ENCODE measurements at places on chromosomes 2 and 18. TPM values are rescaled to one million over a fixed set of nuclear protein-coding genes. Genes with fewer than 3 reads are reported as not detected.
A peak's percentile ranks its signal among the peaks of the same experiment; 100 is the strongest.

Gene TMEM247
- not detected for total RNA-seq

Gene IL1R1
- 6.7 TPM for total RNA-seq

Gene LIMS3
- 2.1 TPM for total RNA-seq

Gene REEP1
- 0.37 TPM for total RNA-seq

Gene FZD7
- 0.43 TPM for total RNA-seq

- no peaks in the 10 kb centered on the region for H3K36me3 ChIP-seq
- no peaks in the 10 kb centered on the region for H3K4me1 ChIP-seq
- H3K4me3 ChIP-seq, result no peak overlapping the region
- H3K27me3 ChIP-seq, result no peaks in the 10 kb centered on the region
- H3K27ac ChIP-seq, result no peak overlapping the region
Observed at GRCh38 chr2:99818842-99819241, 323.5 kb downstream of the AFF3 start.

GRCh38 chr18:6414118-6414722 lies 491 bp downstream of the L3MBTL4 start:
- H3K4me3 ChIP-seq, result peak overlapping the region; percentile 34
- peaks cover 36% of the 10 kb centered on the region for H3K27me3 ChIP-seq
- DNase-seq, result peak; percentile 49
- H3K27ac ChIP-seq, result no peak overlapping the region
- peaks cover 5% of the 10 kb centered on the region for H3K4me1 ChIP-seq

GRCh38 chr2:147934881-147935620 lies 85.5 kb downstream of the ORC4 start:
- DNase-seq, result no peak
- no peaks in the 10 kb centered on the region for H3K27me3 ChIP-seq
- H3K27ac ChIP-seq, result no peak overlapping the region
- H3K4me3 ChIP-seq, result no peak overlapping the region
- no peaks in the 10 kb centered on the region for H3K4me1 ChIP-seq
- H3K36me3 ChIP-seq, result peaks cover 7% of the 10 kb centered on the region

- no peak overlapping the region for H3K27ac ChIP-seq
- no peak for DNase-seq
- H3K4me1 ChIP-seq, result no peaks in the 10 kb centered on the region
- H3K4me3 ChIP-seq, result no peak overlapping the region
- peaks cover 2% of the 10 kb centered on the region for H3K27me3 ChIP-seq
- no peaks in the 10 kb centered on the region for H3K36me3 ChIP-seq
Observed at GRCh38 chr18:67778016-67778415, 261.5 kb upstream of the DSEL start.

- no peak overlapping the region for H3K27ac ChIP-seq
- H3K4me1 ChIP-seq, result no peaks in the 10 kb centered on the region
- no peaks in the 10 kb centered on the region for H3K27me3 ChIP-seq
Observed at GRCh38 chr2:147560810-147561535, 283.9 kb upstream of the ACVR2A start.

GRCh38 chr2:199833525-199833924 lies 17.5 kb downstream of the FTCDNL1 start:
- no peak overlapping the region for H3K27ac ChIP-seq
- H3K4me1 ChIP-seq, result no peaks in the 10 kb centered on the region
- no peak for DNase-seq
- no peak overlapping the region for H3K4me3 ChIP-seq
- peaks cover 10% of the 10 kb centered on the region for H3K36me3 ChIP-seq

GRCh38 chr2:17149945-17150344 lies 368.3 kb downstream of the RAD51AP2 start:
- H3K27ac ChIP-seq, result no peak overlapping the region
- no peaks in the 10 kb centered on the region for H3K36me3 ChIP-seq
- no peaks in the 10 kb centered on the region for H3K4me1 ChIP-seq
- H3K4me3 ChIP-seq, result no peak overlapping the region
- no peaks in the 10 kb centered on the region for H3K27me3 ChIP-seq

DNA sequence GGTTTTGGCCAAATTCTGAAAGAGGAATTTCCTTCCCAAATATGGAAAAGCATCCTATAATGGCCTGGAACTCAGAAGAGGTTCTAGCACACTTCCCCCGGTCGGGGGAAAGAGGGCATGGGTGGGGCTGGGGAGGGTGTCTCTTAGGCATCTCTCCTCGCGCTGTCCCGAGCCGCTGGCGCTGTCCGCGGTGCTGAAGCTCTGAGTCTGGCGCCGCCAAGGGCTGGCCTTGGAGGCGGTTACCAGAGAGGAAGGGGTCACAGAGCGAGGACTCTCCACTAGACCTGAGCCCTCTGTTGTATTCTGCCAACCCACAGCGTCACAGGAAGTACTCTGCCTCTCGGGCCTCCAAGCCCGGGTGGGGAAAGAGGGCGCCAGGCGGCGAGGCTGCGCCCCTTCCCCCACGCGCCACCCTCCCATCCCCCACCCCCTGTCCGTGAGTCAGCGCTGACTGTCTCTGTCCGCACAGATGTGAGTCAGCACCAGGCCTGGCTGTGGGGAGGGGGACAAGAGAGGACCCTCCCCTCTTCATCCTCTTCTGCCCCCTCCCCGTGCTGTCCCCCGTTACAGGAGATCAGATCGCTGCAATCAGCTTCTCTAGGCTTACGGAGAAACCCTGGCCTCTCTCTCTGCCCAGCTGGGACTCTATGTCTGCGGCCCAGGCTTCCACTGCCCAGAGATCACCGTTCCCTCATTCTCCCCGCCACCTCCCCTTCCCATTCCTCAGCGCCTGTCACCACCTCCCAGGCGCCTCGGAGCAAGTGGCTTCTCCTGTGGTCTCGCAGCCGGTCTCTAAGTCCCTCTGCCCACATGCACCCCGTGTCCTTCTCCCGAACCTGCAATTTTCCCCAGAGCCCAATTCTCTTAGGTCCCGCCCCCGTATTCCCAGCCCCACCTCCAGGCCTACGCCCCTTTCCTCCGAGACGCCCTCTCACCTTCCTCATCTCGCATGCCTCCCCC lies 779 bp downstream of the PTPRN start:
- H3K27me3 ChIP-seq, result peaks cover 52% of the 10 kb centered on the region
- no peaks in the 10 kb centered on the region for H3K36me3 ChIP-seq
- H3K4me1 ChIP-seq, result peaks cover 8% of the 10 kb centered on the region

DNA sequence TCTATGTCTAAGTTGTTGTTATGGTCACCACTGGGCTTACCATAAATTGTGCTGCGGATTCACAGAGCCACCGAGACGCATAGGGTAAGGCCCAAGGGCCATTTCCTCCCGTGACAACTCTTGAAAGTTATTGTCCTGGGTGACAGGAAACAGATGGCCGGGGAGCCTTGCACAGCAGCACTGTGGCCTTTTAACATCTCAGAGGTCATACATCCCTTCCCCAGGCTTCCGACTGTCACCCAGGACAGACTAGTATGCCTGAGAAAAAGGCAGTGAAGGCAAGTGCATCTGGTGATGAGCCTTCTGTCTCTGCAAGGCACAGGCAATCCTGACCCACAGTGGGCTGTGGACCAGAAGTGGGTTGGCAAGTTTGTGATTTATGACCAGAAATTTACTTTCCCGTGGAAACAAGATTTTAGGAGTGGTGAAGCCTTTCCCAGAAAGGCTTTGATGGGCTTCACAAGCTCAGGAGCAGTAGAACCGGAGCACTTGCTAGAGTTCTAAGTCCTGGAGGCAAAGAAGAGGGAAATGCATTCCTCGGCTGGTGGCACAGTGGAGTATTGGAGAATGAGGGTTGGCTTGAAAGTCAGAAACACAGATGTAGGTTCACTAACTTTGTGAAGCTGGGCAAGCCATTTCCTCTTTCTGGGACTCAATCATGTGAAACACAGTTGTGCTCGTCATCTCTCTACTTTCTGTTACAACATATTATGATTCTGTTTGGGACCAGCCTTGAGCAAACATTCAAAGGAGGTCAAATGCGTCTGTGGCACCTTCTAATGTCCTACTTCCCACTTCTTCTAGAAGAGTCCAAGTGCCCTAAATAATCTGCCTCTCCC lies 2.0 kb upstream of the CAPN14 start:
- no peaks in the 10 kb centered on the region for H3K36me3 ChIP-seq
- H3K4me3 ChIP-seq, result no peak overlapping the region
- peaks cover 14% of the 10 kb centered on the region for H3K4me1 ChIP-seq
- H3K27ac ChIP-seq, result no peak overlapping the region

- H3K27me3 ChIP-seq, result no peaks in the 10 kb centered on the region
- H3K4me3 ChIP-seq, result no peak overlapping the region
- no peaks in the 10 kb centered on the region for H3K36me3 ChIP-seq
- peaks cover 10% of the 10 kb centered on the region for H3K4me1 ChIP-seq
- DNase-seq, result no peak
- H3K27ac ChIP-seq, result no peak overlapping the region
Observed at GRCh38 chr2:62144689-62145477, 51.0 kb upstream of the B3GNT2 start.

DNA sequence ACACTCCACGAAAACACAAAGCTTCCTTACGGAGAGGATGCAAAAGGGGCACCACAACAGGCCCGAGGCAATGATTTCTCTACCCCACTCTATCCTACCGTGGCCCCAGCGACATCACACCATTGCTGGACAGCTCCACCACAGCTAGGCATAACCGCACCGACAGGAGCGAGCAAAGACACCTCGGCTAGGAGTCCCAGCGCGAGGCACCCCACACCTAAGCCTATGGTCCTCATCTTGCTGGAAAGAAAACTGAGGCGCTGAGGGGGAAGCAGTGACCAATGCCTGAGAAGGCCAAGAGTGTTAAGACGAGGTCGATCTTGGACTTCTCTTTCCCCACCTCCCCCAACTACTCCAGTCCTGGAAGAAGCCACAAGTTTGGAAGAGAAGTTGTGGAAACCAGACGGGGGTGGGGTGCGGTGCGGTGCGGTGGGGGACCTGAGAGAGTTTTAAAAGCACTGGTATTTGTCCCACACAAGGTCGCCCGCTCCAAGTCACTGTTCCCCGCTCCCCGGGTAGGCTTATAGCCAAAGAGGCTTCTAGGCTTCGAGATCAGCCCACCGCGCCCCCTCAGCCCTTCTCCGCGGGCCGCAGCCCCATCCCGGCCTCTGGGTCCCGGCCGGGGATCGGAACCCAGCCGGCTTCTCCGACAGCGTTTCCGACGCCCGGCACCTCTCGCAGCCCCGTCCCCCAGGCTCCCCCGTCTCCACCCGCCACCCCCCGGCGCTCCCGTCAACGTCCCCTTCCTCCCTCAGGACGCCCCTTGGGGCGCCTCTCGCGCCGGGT lies 766 bp downstream of the PDE6D start:
- no peaks in the 10 kb centered on the region for H3K27me3 ChIP-seq
- peak overlapping the region; percentile 92 for H3K4me3 ChIP-seq
- DNase-seq, result peak; percentile 45
- H3K27ac ChIP-seq, result no peak overlapping the region
- H3K4me1 ChIP-seq, result peaks cover 40% of the 10 kb centered on the region

- peaks cover 6% of the 10 kb centered on the region for H3K27me3 ChIP-seq
- no peaks in the 10 kb centered on the region for H3K36me3 ChIP-seq
- no peak overlapping the region for H3K4me3 ChIP-seq
- no peak overlapping the region for H3K27ac ChIP-seq
Observed at GRCh38 chr2:12960671-12961070, 243.9 kb downstream of the TRIB2 start.

DNA sequence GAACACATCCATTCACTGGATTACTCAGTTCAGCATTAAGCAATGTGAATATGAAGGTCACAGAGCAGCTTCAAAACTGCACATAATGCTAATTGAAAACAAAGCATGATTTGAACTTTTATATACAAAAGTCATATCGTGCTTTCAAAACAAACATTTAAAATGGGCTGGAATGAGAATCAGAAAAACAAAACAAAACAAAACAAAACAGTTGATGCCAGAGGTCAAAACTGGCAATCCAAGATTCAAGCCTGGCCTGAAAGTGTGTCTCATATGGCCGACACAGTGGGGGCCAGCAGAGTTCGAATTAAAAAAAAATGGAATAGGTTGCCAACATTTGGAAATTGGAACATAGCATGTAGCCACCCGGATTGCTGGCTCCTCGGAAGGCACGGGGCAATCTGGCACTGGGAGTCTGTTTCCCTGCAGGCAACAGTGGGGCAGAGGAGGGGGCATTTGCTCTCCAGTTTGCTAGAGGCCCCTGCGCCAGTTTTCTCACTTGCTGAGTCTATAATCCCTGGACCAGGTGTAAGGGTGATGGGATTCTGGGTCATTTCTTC lies 294.4 kb downstream of the ZNF521 start:
- no peak overlapping the region for H3K27ac ChIP-seq
- no peaks in the 10 kb centered on the region for H3K36me3 ChIP-seq
- no peaks in the 10 kb centered on the region for H3K4me1 ChIP-seq
- H3K4me3 ChIP-seq, result no peak overlapping the region

GRCh38 chr2:8469709-8470493 lies 212.0 kb upstream of the ID2 start:
- no peaks in the 10 kb centered on the region for H3K36me3 ChIP-seq
- H3K4me3 ChIP-seq, result no peak overlapping the region
- no peak for DNase-seq
- H3K27ac ChIP-seq, result no peak overlapping the region
- H3K27me3 ChIP-seq, result no peaks in the 10 kb centered on the region
- H3K4me1 ChIP-seq, result peaks cover 30% of the 10 kb centered on the region

GRCh38 chr18:46324087-46324955 lies 220.1 kb downstream of the HAUS1 start:
- H3K4me1 ChIP-seq, result no peaks in the 10 kb centered on the region
- H3K27ac ChIP-seq, result no peak overlapping the region
- no peaks in the 10 kb centered on the region for H3K36me3 ChIP-seq
- no peak for DNase-seq
- no peak overlapping the region for H3K4me3 ChIP-seq

DNA sequence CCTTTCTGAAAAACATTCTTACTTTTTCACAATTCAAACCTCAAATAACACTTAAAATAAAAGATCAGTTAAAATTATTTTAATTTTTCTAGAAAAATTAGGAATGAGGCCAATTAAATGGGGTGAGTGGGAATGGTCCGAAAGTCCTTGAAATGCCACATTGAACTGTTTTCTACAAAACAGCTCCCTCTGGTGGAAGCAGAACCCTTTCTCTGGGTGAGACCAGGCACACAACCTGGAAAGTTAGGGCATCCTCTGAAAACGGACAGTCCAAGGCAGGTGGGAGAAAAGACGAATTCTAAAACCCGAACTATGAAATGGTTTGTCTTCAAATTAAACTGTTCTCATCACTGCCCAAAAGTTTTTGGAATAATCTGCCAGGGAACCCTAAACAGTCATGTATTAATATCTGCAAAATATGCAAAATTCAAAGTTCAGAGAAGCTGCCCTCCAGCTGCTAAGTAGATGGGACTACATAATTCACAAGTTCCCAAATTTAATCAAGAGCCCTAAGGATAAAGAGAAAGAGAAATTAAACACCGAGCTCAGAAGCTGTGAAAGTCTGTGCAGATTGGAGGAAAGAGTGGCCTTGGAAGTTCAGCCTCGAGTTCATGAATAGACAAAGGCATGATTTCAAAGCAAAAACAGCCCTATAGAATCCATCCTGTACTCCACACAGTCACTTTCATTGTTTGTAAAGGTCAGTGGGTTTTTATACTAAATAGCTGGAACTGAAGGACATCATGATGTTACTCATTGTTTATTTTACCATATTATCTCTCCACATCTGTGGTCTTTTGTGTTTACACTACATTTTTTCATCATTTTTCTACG lies 108.3 kb downstream of the PIEZO2 start:
- no peaks in the 10 kb centered on the region for H3K4me1 ChIP-seq
- no peaks in the 10 kb centered on the region for H3K36me3 ChIP-seq
- H3K27ac ChIP-seq, result no peak overlapping the region
- H3K4me3 ChIP-seq, result no peak overlapping the region
